Right renal cortex interstitium (tissue), 3 donors: ENCODE measurements at places on chromosomes 5 and 9.

DNA sequence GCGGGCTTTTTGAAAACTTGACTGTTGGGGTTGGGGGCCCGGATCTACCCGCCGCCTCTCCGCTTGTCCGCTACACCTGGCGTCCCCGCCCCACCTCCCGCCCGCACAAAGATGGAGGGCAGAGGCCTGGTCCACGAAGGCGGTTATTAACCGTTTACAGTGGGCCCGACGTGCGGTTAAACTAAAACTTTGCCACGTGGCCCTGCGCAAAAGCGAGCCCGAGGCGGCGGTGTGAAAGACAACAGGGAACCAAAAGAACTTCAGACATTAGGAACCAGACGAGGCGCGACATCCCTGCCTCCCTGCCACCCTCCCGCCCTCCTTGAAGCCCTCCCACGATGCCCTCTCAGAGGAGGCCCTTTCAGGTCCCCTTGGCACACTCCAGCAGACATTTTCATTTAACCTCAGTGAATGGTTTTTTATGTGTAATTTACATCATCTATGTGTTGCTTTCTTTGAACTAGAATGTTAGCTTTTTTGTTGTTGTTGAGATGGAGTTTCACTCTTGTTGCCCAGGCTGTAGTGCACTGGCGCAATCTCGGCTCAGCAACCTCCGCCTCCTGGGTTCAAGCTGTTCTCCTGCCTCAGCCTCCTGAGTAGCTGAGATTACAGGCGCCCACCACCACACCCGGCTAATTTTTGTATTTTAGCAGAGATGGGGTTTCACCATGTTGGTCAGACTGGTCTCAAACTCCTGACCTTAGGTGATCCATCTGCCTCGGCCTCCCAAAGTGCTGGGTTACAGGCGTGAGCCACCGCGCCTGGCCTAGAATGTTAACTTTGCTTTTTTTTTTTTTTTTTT, 999 bp upstream of the HNRNPA0 start:
- DNase-seq = no peak

GRCh38 chr5:41336471-41336870, 123.1 kb upstream of the C6 start:
- no peak for DNase-seq

- no peak for DNase-seq
These were observed 14.9 kb downstream of the TRIM7 start for GRCh38 chr5:181189962-181190710.

- no peak for DNase-seq
These were observed 268.6 kb downstream of the SEC61B start for GRCh38 chr9:99490729-99491128.

DNA sequence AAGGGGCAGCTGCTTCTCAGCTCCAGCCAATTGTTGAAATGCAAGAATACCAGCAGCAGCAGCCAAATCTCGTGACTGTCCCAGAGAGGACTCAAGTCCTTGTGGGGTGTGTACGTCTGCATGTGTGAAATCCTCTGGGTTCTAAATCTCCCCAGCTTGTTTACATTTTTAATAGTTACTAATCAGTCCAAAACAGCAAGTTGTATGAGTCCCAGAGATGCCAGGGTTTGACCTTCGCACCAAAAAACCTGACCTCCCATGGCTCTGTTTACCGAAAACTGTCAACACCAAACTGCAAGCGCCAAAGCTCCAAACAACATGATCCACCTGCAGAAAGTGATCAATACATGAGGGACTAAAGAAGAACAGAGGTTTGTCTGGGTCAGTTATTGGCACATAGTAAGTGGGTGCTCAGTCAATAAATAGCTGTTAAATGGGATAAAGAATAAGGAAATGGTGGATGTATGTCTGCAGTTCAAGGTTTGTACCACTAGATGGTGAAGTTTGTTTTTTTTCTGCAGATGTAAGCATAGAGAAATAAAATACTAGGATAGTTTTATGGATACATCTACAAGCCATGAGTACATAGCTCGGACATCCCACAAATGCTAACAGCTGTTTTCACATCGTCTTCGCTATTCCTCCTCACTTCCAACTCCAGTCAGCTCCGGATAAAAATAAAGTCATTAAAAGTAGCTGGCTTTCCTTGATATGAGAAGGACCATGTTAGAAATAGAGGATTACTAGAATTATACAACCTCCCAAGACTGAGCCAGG, 85.3 kb upstream of the ADRB2 start:
- peak; percentile 21 for DNase-seq

DNA sequence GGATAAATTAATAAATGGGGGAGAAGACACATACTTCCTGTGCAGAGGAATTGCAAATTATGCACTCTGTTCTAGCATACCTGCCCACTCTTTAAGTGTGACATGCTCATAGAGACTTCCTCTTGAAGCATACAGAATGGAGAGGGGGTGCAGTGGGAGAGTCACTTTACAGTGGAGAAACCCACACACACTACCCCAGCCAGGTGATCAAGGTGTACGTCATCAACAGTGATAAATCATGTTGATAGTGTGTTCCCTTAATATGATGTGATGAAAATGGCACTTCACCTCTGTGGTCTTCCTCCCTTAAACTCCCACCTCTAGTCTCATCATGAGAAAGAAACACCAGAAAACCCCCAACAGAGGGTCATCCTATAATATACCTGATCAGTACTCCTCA, 110.0 kb downstream of the SH3GL2 start:
- DNase-seq = no peak

- no peak for DNase-seq
These were observed 47.6 kb downstream of the ACER2 start for GRCh38 chr9:19456426-19456825.
